ENCODE measurements at places on chromosomes 16 and 17.
A peak's percentile ranks its signal among the peaks of the same experiment; 100 is the strongest.

DNA sequence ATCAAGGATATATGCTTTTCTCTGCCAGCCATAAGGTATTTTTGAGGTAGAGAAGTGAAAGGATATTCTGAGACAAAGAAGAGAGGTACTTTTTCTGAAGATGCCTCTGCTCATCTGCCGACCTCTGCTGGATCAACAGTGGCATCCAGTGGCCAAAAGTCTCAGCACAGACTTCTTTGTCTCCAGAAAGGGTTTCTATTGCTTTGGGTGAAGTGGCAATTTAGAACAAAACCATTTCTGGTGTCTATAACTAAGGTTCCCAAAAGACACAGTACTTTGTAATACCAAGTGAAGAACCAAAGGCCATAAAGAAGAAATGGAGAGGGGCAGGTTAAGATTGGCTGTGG, 155.2 kb upstream of the C17orf78 start:
- no peak for DNase-seq

DNA sequence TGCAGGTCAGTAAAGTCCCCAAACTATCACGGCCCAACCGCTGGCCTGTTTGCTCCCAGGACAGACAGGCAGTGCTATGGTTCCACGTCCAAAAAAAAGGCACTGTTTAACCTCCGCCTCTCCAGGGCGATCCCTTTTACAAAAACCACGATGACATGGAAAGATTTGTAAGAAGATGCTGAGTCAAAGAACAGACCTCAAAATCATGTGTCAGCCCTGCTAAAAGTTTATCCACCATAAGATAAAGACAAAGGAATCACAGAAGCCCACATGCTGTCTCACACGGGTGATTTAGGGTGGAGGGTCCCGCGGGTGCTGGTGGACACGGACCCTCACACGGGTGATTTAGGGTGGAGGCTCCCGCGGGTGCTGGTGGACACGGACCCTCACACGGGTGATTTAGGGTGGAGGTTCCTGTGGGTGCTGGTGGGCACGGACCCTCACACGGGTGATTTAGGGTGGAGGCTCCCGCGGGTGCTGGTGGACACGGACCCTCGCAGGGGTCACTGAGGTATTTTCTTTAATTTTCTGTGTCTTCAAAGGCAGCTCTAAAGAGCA, 117.2 kb upstream of the METRNL start:
- DNase-seq = no peak

GRCh38 chr17:72118335-72119076, 2.3 kb upstream of the SOX9 start:
- no peak for DNase-seq

DNA sequence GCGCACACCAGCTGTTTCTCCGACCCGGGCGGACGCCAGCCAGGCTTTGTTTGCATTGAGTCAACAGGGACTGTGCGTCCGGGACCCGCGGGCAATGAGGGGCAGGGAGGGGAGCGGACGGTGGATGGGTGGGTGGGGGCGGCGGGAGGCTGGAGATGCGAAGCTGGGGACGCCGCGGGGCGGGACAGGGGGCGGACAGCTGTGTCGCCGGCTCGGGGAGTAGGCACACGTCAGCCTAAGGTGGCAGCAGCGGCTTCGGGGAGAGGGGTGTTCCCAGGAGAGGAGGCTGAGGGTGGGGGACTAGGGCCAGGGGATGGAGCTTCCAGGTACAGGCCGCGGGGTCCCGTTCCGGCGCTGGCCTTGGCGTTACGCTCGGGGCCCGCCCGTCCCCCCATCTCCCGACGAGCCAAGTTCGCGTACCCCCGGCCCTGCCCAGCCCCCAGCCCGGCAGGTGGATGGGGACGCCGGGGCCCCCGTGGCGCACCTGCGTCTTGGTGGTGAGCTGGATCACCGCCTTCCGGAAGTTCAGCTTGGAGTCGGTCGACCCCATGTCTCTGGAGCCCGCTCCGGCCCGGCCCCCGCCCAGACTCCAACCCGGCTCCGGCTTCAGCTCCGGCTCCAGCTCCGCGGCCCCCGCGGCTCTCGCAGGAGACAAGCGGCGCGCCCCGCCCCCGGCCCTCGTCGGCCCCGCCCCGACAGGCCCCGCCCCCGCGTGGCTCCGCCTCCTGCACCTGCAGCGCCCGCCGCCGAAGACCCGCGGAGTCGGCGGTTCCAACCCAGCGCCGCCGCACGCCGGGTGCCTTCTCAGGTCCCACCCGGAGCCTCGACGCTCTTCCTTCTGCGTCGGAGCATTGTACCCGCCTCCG, at the start of gene HID1:
HID1 (minus strand) TSS at position 653 of the 866 bp plus-strand sequence; CDS start at position 550, 103 bp downstream.
- peak; percentile 74 for DNase-seq

- DNase-seq = peak; percentile 63
These were observed 4.5 kb downstream of the ARHGAP27 start for GRCh38 chr17:45428050-45428617.

DNA sequence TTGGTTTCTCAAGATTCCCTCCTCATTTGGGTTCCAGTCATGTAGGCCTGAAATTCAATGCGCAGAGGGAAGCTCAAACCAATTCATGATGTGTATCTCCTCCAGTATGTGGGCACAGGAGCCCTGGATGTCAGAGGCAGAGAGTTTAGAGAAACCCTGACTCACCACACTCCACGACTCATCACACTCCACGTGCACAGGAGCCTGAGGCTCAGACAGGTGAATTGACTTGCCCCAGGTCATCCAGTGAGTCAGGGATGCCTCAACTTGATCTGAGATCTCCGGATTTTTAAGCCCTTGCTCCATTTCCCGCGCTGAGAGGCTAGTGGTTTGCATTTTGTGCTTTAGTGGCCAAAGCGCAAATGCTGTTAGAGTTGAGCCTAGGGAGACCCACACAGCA, 183.9 kb downstream of the HAPSTR1 start:
- DNase-seq = no peak

DNA sequence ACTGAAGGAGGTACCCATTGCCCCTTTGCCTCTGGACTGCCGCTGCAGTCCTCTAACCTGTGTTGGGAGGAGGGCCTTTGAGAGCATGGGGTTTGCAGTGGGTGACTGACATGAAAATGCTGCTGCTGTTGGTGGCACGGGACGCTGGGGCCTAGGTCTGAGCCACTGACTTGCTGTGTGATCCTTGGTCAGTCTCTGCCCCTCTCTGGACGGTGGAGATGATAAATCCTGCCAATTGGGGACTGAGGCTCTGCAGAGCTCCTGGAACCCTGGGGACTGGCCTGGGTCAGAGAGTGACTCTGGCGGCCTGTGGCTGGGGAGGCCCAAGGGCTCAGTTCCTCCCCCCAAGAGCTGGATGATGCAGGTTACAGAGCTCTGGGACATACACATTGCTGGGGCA, 6.1 kb upstream of the PYDC1 start:
- no peak for DNase-seq

- no peak for DNase-seq
These were observed 40.0 kb downstream of the MRPS23 start for GRCh38 chr17:57809879-57810278.

DNA sequence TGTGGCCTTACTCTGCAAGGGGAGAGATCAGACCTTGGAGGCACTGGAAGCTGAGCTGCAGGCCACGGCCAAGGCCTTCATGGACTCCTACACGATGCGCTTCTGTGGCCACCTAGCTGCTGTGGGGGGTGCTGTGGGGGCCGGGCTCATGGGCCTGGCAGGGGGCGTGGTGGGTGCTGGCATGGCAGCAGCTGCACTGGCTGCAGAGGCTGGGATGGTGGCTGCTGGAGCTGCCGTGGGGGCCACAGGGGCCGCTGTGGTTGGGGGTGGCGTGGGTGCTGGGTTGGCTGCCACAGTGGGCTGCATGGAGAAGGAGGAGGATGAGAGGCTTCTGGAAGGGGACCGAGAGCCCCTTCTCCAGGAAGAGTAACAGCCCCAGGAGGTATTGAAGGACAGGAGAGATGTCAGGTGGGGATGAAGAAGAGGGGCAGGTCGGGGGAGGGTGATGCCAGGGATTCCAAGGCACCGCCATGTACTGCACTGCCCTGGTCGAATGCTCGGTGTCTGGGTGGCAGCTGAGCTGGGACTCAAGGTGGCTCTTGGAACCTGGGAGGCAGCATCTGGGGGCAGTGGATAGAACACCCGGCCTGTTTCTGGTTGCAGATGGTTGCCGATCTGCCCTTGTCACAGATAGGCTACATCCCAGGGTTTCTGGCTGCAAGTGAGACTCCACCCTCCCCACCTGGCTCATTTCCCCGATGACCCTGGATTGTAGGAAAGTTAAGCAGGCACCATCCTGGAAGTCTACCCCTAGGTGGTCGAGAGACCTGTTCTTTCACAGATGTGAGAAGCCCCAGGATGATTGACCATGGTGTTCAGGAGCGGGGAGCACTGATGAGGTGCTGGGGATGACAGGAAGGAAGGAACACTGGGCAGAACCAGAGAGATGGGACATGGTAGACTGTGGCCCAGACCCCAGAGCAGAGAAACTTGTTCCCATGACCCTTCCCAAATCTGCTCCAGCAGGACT, 5.1 kb downstream of the RNF112 start:
- no peak for DNase-seq

- DNase-seq = no peak
These were observed 1.1 kb downstream of the TOX3 start for GRCh38 chr16:52545898-52546266.

- no peak for DNase-seq
These were observed 388.1 kb downstream of the SHISA9 start for GRCh38 chr16:13289515-13289914.

DNA sequence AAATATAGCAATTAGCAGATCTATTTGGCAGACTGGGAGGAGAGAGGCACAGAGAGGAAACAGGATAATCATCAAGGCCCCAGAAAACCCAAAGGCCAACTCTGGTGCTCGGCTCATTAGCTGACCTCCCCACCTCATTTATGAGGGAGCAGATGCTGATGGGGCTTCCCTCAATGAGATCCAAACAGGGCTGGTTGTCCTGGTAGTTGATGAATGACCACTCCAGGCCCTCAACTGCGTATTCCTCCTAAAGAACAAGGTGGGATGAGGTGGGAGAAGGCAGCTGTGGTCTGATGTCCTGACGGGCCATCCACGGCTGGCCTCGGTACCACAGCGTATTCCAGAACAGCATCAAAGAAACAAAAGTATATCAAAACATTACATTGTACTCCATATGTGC, 20.8 kb downstream of the ZNHIT3 start:
- no peak for DNase-seq

GRCh38 chr17:73166731-73167581, 2.1 kb downstream of the SSTR2 start:
- DNase-seq = no peak

DNA sequence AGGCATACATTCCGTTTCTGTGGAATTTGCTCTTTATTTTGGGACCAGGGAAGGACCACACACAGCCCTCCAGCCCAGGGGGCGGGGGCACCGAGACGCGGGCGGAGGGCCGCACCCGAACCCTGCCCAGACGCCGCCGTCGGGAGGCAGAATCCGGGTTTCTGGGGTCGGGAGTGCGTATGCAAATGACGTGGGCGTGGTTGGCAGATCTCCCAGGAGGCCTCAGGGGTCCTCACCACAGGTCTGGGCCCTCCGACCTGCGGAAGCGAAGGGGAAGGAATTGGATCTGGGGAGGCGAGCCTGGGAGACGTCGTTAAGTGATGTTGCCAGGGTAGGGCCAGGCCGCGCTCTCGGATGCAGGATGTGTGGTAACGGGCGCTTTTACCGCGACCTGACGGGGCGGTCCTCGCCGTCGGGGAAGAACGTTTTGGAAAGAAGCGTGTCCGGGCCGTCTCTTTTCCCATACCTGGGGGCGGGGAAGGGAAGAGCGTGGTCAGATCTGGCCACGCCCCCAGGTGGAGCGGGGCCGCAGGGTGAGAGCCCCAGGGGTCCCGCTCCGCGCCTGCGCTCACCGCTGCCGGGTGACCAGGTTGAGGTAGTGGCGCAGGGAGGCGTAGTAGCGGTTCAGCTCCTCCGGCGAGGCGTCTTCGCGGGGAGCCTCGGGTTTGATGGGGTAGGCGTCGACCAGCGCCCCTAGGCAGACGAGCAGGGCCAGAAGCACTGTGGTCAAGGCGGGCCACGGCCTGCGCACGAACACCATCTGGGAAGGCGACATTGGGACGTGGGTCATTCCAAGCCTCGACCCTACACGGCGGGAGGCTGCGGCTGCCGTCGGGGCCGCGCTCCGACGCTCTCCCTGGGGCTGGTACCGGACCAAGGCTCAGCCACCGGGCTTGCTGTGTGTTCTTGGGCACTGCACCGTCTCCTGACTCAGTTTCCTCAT, 745 bp downstream of the PYY start:
- DNase-seq = no peak

DNA sequence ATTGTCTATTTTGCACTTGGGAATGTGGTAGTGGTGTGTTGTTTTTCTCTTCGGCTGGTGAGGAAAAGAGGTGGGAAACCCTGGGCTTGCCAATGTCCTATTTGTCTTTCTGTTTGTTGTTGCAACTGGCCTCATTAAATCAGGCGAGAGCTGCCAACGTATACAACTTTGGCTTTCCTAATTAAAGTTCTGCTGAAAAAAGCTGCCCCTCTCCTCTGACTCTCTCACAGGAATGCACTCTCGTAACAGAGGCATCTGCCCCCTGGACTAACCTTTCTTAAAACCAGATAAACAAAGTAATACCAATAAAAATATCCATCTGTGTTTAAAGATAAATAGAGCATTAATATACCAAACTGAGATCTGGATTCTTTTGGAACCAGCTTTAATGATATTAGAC, 7.8 kb downstream of the CDRT15 start:
- no peak for DNase-seq

DNA sequence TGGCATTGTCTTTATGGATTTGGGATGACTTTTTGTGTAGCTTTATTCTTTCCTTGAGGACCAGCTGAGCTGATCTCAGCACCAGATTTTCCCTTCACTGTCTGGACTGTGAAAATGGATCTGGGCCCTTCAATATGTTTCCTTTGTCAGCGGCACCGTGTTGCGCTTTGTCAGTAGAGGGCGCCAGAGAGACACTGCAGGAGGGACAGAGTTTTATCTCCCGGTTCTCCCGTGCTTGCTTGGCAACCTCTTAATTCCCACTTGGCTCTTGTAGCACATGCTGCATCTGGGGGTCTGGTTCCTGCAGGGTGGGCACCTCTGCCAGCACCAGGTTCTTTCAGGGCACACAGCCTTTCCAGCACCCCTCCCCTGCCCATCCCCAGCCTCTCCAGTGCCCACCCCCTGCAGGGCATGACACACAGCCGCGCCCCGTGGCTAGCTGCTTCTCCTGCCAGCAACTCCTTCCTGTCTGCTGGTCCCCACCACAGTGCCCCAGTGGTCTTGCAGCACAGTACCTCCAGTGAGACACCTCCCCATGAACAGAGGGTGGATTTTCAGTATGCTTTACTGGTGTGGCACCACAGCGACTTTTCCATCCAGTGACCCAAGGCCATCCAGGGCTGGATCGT, 19.6 kb downstream of the OR1D5 start:
- DNase-seq = no peak

Data from stimulated activated CD8-positive, alpha-beta memory T cell treated with anti-CD3 and anti-CD28 coated beads, Interleukin-2, amount 100 ng/mL, for 1 hour (primary cell).